Stimulated activated CD4-positive, alpha-beta T cell treated with anti-CD3 and anti-CD28 coated beads, Interleukin-15, amount 100 ng/mL, for 1 hour (primary cell): ENCODE measurements at places on chromosomes 1 and 21.

- DNase-seq = no peak
These were observed 44.4 kb downstream of the PTPN14 start for GRCh38 chr1:214506972-214507431.

DNA sequence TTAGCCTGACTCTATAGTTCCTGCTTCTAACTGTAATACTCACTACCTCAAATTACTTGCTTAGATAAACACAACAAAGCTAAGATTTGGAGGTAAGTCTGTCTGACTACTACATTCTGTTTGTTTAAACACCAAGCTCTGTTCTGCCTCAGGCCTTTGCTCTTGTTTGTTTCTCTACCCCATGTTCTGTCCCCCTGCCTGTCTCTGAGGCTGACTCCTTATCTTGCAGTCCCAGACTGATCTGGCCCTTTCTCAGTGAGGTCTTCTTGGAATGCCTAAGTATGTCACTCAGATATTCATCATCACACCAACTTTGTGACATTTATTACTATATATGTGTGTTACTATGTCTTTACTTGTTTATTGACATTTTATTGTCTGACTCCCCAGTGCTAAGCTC is 425.5 kb downstream of the LMO4 start:
- no peak for DNase-seq

- no peak for DNase-seq
These were observed 6.7 kb downstream of the SYCP1 start for GRCh38 chr1:114861384-114861783.

- DNase-seq = no peak
These were observed 3.7 kb downstream of the BRINP3 start for GRCh38 chr1:190474010-190474409.

DNA sequence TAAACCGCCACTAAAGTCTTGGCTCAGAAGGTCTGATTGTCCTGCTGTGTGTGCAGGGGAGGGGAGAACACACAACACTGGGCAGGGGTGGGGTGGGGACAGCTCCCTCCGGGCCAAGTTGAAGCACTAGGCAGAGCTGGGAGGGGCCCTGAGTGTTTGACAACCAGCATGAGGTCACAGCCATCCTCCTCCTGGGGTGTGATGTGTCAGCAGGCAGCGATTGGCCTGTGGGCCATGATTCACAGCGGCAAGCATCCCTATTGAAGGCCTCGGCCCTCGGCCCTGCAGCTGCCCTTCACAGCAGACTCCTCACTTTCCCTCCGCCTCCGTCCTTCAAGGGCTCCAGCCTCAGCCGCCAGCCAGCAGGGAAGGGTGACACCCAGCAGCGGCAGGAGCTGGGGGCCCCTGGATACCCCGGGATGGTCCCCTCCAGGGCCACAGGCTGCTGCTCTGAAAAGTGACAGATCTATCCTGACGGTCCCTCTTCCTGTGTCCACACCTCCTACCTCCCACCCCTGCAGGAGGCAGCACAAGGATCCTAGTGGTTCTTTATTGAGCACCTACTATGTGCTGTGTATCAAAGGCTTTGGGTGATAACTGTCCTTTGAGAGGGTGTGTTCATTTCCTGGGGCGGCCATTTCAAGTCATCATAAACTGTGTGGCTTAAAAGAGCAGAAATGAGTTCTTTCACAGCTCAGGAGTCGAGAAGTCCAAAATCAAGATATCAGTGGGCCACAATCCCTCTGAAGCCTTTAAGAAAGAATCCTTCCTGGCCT is 66.0 kb upstream of the SLC25A33 start:
- no peak for DNase-seq
